Activated CD4-positive, alpha-beta T cell treated with anti-CD3 and anti-CD28 coated beads, Interleukin-2, amount 10 ng/mL, durations not matched to agents 24 days and 14 days (primary cell): ENCODE measurements at places on chromosomes 4 and X. TPM values are rescaled to one million over a fixed set of nuclear protein-coding genes. Genes with fewer than 3 reads are reported as not detected.

- H3K27ac ChIP-seq, result no peak overlapping the region
- H3K4me1 ChIP-seq, result peaks cover 32% of the 10 kb centered on the region
- H3K36me3 ChIP-seq, result no peaks in the 10 kb centered on the region
- H3K27me3 ChIP-seq, result peaks cover 91% of the 10 kb centered on the region
- H3K4me3 ChIP-seq, result no peak overlapping the region
Observed at GRCh38 chr4:54097152-54097551, 2.8 kb upstream of the GSX2 start.

Gene PCYT1B
- 0.05 and 0.14 TPM in 2 replicates for total RNA-seq

Gene CDKL2
- 0.36 TPM in 1 of 2 replicates, not detected in the other for total RNA-seq

DNA sequence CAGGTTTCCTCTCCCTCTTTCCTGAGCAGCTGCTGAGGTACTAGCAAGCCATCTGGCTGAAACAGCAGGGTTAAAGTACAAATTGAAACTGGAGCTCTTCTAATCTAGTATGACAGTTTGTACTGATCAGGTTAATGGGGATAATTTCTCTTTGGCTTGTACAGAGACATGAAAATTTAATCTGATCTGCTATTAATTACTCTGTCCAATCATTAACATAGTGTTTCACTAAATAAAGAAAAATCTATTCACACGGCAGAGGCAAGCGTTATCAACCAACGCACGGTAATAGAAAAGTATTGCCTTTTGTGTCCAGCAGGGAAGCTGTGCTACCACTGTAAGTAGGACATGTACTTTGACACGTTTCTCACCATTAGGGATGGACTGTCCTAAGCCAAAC, 71.1 kb downstream of the IGSF1 start:
- H3K4me3 ChIP-seq, result no peak overlapping the region
- H3K36me3 ChIP-seq, result no peaks in the 10 kb centered on the region
- no peak for DNase-seq
- no peaks in the 10 kb centered on the region for H3K4me1 ChIP-seq
- no peak overlapping the region for H3K27ac ChIP-seq
- no peaks in the 10 kb centered on the region for H3K27me3 ChIP-seq

- no peaks in the 10 kb centered on the region for H3K27me3 ChIP-seq
- no peaks in the 10 kb centered on the region for H3K4me1 ChIP-seq
- H3K4me3 ChIP-seq, result no peak overlapping the region
- DNase-seq, result no peak
- H3K36me3 ChIP-seq, result no peaks in the 10 kb centered on the region
Observed at GRCh38 chr4:135177321-135177720, 975.7 kb upstream of the PABPC4L start.

Gene ASMT
- 0.21 TPM in 1 of 2 replicates, not detected in the other for total RNA-seq

GRCh38 chr4:110487873-110488272, 11.9 kb downstream of the ENPEP start:
- no peaks in the 10 kb centered on the region for H3K4me1 ChIP-seq
- H3K27ac ChIP-seq, result no peak overlapping the region
- H3K4me3 ChIP-seq, result no peak overlapping the region
- DNase-seq, result no peak
- peaks cover 24% of the 10 kb centered on the region for H3K27me3 ChIP-seq

Gene FRMPD3
- not detected in 2 replicates for total RNA-seq

DNA sequence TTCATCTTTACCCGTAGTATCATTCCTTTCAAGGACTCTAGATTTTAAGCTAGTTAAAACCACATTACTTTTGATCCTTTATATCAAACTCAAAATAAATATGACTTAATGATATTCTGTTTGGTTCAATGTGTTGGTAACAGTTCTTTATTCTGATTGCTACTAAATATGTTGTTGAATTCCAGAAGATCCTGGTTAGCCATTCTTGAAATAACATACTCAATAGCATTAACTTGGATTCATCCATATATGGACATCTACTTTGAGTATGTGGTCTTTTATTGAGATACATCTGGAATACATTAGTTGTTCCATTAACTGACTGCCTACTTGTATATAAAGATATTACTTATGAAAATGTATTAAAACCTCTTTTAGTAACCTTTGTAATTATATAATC, 27.5 kb upstream of the PCDH18 start:
- no peaks in the 10 kb centered on the region for H3K27me3 ChIP-seq
- no peaks in the 10 kb centered on the region for H3K4me1 ChIP-seq
- no peak overlapping the region for H3K27ac ChIP-seq
- DNase-seq, result no peak

Gene FGF13
- not detected in 2 replicates for total RNA-seq

- no peak overlapping the region for H3K4me3 ChIP-seq
- no peaks in the 10 kb centered on the region for H3K4me1 ChIP-seq
- H3K36me3 ChIP-seq, result no peaks in the 10 kb centered on the region
- DNase-seq, result no peak
- no peaks in the 10 kb centered on the region for H3K27me3 ChIP-seq
- H3K27ac ChIP-seq, result no peak overlapping the region
Observed at GRCh38 chr4:138097912-138098600, 144.1 kb downstream of the SLC7A11 start.
